ENCODE measurements at places on chromosomes 1 and 21.

- DNase-seq = peak; percentile 93
Observed at GRCh38 chr1:27556781-27557595, 47.0 kb downstream of the AHDC1 start.

- DNase-seq = peak; percentile 74
Observed at GRCh38 chr1:154999571-155000410, 2.8 kb upstream of the ZBTB7B start.

- peak; percentile 25 for DNase-seq
Observed at GRCh38 chr1:182143154-182143657, 81.7 kb upstream of the ZNF648 start.

DNA sequence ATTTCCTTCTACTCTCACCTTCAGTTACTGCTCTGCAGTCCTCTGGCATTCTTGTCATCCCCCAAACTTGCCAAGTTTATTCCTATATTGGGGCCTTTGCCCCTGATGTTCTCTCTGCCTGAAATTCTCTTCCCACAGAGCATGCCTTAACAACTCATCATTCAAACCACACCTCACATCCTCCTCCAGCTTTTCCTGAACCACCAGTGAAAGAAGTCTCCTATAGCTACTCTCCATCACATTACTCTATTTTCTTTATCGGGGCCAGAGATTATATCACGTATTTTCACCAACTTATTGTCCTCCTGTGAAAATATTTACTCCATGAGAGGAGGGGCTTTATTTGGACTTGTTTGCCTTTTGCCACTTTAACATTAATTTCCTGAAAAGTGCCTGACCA, 32.1 kb downstream of the EXTL2 start:
- no peak for DNase-seq

DNA sequence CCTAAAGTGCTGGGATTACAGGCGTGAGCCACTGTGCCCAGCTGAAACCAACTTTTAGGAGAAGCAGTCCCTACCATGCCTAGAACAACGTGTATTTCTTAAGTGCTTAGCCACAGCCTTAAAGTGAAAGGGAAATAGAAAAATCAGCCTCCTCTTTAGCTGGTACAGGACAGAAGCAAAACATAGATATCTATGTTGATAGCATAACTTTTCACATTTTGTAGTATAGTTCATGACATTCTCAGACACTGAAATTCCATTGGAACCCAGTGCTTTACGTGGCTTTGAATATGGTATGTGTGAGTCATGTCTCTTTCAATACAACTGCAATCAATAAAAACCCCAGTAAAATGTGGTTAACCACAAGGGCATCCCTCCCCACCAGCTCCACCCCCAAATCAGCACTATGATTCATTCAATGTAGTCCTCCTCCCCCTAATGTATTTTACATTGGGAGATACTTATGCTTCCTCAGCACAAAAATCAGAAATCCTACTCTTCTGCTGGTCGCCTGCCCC, 32.1 kb downstream of the TGFB2 start:
- no peak for DNase-seq

DNA sequence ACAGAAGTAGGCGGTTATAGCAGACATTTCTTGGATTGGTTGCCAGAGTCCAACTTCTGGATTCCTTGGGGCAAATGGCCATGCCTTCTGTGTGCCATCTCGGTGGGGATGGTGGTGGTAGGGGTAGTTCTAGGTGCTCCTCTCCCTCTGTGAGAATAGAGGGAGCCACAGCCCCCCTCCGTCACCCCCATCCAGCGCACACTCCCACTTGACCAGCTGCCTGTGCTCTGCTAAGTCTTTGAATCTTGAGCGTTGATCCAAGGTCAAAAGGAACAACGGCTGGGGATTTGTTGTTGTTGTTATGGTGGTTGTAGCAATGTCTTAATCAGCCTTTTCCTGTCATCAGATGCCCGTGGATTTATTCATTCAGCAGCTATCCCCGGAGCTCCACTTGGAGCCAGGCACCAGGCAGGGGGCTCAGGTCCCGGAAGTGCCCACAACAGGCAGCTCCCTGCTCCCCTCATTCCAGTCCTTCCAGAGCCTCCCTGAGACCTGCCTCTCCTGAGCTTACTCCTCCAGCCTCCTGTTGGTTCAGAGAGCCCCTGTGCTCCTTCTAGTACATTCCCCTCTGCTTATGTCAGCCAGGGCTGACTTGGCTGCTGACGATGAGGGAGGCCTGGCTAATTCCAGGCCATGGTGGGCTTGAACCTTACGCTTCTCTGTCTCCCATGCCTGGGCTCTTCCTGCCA, 146.6 kb upstream of the WNT4 start:
- no peak for DNase-seq

DNA sequence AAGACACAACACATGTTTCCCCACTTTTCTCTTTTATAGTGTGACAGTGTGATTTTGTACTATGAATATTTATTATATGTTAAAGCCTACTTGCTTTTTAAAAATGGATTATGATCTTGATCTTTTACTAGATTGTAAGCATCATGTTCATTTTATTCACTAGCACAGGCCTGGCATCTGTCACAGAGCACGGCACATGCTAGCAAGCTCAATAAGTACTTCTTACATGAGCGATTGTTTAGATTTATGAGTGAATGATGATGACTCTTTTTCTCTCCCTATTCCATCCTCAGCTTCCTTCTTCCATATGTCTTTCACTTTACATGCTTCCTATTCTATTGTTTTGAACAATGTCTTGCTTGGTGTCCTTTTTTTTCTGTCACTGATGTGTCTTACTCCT, 1454.1 kb downstream of the MRPL39 start:
- no peak for DNase-seq

- no peak for DNase-seq
Observed at GRCh38 chr1:8763888-8764287, 53.6 kb downstream of the RERE start.

DNA sequence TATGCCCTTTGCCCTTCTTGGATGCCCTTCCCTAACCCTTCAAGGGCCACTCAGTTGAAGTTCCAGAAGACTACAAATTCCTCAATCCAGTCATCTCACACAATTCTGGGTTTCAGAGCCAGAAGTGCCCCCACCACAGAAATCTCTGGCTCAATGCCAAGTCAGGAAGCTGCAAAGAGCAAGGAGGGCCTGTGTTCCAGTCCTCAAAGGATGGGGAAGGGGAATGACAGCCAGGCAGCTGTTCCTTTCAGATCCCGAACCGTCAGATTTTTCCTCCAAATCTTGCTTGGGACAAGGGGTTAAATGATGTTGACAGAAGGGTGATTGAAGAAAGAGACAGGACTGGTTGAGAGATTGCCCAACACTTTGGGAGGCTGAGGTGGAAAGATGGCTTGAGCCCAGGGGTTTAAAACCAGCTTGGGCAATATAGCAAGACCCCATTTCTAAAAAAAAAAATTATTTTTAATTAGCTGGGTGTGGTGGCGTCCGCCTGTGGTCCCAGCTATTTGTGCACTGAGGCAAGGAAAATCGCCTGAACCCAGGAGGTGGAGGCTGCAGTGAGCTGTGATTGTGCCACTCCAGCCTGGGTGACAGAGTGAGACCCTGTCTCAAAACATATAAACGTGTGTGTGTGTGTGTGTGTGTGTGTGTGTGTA, 716 bp upstream of the HPDL start:
- DNase-seq = no peak

- DNase-seq = no peak
Observed at GRCh38 chr1:151619489-151620093, 7.7 kb downstream of the SNX27 start.

GRCh38 chr1:227440182-227440581, 121.9 kb upstream of the CDC42BPA start:
- DNase-seq = no peak

DNA sequence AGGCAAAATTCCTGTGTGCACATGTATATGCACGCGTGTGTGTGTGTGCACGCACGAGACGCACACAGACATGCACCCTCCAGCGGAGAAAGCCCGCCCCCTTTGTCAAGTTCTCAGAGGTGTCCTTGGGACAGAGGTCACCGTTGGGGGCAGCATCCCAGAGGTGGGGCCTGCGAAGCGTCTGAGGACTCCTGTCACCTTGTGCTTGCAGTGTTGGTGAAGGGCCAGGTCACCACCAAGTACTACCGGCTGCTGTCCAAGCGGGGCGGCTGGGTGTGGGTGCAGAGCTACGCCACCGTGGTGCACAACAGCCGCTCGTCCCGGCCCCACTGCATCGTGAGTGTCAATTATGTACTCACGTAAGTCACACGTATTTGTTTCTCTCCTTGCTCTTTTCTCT, 42.6 kb downstream of the SIM2 start:
- DNase-seq = no peak

DNA sequence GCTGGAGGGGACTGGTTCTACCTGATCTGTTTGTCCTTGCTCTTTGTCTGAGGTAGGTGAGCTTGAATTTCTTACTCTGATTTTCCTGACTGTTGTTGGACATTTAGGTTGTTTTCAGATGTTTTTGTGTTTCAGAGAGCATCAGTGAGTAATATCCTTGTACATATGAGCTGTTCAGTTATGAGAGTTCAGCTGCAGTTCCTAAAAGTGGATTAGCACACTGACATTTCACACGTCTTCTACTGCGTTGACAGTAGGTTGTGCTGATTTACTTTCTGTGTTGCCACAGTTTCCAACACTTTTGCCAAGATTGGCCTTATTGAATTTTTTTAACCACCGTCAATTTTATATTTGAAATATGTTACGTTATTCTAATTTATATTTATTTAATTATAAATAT, 27.7 kb downstream of the CXADR start:
- no peak for DNase-seq

- DNase-seq = no peak
Observed at GRCh38 chr1:116370181-116370580, 2.9 kb upstream of the ATP1A1 start.

GRCh38 chr1:19426294-19427086, 58.8 kb downstream of the CAPZB start:
- DNase-seq = no peak

GRCh38 chr1:55981010-55981650, 598.2 kb downstream of the PLPP3 start:
- DNase-seq = no peak

GRCh38 chr1:151539321-151540020, 638 bp upstream of the TUFT1 start:
- DNase-seq = peak; percentile 59

DNA sequence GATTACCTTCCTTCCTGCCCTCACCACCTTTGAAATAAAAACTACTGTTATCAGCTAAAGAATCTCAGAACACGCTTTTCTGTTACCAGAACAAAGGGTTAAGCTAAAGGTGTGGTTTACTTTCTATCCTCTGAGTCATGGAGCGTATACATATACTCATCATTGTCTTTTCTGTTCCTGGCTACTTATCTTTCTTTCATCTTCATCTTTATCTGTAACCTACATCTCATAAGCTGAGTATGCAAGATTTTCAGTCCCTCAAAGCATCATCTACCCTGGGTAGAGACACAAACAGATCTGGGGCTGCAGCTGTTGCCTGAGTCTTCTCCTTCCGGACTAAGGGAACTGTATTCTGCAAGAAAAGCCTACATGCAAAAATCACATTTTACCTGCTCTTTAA, 75.6 kb downstream of the LMO4 start:
- no peak for DNase-seq

DNA sequence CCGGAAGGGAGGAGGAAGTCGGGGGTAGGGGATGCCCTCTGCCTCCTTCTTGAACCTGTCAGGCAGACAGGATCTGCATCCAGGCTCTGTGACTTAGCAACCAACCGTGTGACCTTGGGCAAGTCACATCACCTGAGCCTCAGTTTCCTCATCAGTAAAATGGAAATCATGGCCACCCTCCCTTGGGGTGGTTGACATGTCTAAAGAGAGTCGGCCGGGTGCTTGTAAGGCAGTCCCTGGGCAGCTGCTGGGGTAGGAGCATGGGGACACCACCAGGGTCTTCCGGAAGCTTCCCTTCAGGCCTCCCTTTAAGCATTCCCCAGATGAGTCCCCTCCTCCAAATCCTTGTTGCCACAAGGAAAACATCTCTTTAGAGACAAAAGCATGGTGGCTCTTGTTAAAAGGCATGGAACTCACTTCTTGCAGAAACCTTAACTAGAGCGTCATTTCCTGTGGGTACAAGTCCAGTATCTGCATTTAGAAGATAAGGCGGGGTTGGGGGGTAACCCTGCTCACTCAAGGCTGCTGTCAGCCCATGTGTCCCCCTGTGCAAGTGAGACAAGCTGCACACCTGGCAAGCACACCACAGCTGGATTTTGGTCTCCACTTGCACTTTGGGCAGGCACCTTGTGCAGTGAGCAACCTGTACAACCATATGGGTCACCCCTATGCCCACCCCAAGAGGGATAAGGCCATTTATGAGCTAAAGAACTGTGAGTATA, 10.4 kb downstream of the CLCNKB start:
- DNase-seq = no peak

DNA sequence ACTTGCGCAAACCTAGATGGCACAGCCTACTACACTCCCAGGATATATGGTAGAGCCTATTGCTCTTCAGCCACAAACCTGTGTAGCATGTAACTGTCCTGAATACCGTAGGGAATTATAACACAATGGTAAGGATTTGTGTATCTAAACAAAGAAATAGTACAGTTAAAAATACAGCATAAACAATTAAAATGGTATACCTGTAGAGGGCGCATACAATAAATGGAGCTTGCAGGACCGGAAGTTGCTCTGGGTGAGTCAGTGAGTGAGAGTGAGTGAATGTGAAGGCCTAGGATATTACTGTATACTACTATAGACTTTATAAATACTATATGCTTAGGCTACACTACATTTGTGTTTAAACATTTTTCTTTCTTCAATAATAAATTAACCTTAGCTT, 99.3 kb downstream of the PLD5 start:
- DNase-seq = no peak

DNA sequence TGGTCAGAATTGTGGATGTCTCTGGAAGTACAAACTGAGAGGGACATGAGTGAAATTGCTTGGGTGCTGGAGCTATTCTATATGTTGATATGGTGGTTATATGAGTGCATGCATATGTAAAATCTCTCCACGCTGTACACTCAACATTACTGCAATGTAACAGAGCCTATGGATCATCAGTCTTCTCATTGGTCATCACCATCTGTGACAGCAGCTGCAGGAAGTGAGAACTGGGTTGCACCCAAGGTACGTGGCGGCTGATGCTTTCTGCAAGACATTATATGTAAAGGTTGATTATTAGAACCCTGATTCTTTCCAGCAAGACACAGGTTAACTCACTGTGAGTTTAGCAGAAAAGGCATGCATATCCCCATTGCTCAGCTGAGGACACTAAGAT, 387.1 kb downstream of the OMA1 start:
- DNase-seq = no peak

- peak; percentile 28 for DNase-seq
Observed at GRCh38 chr1:41322835-41323234, 38.4 kb upstream of the FOXO6 start.

DNA sequence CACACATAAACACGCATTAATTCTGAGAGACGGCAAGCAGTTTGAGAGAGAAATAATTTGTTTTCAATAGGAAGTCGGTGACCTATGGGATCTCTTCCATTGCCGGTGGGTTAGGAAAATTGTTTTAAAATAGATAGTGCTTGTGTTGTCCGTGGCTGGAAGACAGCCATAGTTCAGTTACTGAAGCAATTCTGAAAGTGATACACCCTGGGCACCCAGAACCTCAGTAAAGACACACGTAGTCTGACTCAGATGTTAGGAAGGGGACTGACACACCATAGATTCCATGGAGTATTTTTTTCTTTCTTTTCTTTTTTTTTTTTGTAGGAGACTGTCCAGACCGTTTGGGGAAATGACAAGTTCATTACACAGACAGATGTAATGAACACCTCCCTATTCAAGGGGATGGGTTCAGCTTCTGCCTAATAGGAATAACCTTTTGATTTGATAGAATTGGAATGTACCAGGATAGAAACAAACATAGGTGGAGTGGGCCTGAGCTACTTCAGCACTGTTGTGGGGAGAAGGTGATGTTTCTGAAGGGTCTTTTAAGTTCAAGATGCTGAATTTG, 1.6 kb downstream of the C1orf21 start:
- DNase-seq = no peak

GRCh38 chr1:6423321-6423999, 1.1 kb upstream of the ESPN start:
- DNase-seq = peak; percentile 94

Measured in HuH-7.5 (cell line).